ENCODE measurements at places on chromosomes 3 and 15.

GRCh38 chr3:138023754-138024153, 13.8 kb downstream of the CLDN18 start:
- no peak for DNase-seq

DNA sequence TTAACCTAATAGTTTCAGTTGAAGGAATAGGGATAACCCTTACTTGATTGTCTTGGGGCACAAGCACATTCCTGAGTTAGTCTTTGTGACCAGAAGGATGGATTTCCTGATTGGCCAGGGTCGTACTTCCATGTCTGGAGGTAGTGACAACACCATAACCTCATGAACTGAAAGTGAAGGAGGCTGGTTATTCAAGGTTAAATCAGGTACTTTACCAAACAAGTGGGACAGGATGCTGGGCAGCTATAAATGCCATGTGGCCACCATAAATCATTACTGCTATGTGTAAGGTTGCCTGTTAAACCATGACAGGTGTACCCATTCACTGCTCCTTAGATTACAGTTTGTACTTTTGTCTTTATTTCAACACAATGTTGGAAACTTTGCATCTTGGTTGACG, 128.3 kb upstream of the SAMMSON start:
- DNase-seq: peak; percentile 39

GRCh38 chr15:92355307-92355706, 38.4 kb upstream of the ST8SIA2 start:
- DNase-seq: no peak

- no peak for DNase-seq
Observed at GRCh38 chr15:65085990-65086679, 9.6 kb downstream of the KBTBD13 start.

- no peak for DNase-seq
Observed at GRCh38 chr15:89078851-89079810, 9.1 kb upstream of the ABHD2 start.

DNA sequence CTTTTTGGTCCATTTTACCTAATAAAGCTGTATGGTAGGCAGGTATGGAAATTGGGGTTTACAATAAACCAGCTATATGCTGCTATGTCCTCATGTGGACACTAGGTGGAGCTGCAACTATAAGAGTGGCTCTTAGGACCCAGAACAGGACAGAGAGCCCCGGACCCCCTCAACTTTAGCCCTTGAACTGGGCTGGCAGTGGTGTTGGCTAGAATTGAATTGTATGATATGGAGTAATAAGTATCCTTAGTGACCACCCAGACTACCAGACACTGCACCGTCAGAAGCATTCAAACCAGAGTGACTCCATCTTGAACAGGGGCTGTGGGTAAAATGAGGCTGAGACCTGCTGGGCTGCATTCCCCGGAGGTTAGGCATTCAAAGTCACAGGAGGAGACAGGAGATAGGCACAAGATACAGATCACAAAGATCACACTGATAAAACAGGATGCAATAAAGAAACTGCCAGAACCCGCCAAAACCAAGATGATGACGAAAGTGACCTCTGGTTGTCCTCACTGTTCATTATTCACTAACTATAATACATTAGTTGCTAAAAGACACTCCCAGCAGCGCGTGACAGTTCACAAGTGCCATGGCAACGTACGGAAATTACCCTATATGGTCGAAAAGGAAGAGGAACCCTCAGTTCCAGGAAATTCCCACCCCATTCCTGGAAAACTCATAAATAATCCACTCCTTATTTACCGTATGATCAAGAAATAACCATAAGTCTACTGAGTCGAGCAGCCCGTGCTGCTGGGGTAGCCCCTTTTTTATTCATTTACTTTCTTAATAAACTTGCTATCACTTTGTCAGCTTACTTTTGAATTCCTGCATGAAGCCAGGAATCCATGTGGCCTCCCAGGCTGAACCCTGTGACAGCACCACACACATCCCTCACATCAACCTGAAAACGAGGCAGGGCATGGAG, 68.7 kb upstream of the BLM start:
- DNase-seq: peak; percentile 66

GRCh38 chr15:88016406-88016805, 240.1 kb downstream of the NTRK3 start:
- DNase-seq: no peak

DNA sequence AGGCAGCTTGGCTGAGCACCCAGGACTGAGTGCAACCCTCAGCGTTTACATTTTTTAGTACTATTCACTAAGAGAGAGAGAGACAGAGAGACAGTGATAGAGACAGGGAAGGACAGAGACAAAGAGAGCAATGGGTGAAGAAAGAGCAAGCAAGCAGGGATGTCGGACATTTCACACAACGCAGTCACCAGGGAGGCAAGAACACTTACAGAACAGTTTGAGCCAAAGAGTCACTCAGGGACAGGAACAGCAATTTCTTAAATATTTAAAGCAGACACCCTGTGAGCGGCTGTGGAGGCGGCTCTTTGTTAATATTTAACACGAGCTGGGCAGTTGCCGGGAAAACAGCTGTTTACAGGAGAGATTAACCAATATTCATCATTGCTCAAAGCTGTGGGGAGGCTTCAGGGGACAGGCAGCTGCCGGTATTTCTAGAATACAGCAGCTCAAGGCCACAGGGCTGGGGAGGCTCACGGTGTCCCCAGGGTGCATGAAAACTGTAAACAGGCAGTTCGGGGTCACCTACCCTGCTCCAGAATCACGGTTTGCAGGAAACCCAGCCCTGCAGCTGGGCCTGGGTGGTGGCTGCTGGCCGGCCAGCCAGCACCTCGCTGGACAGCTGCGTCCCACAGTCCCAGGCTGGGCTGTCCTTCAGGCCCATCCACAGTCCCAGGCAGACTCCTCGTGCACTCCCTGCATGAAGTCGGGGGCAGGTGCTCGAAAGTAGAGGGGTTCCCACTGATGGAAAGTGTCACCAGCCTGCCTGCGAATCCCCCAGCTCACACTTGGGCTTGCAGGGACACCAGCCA, 38.8 kb upstream of the PCSK6 start:
- DNase-seq: peak; percentile 60

DNA sequence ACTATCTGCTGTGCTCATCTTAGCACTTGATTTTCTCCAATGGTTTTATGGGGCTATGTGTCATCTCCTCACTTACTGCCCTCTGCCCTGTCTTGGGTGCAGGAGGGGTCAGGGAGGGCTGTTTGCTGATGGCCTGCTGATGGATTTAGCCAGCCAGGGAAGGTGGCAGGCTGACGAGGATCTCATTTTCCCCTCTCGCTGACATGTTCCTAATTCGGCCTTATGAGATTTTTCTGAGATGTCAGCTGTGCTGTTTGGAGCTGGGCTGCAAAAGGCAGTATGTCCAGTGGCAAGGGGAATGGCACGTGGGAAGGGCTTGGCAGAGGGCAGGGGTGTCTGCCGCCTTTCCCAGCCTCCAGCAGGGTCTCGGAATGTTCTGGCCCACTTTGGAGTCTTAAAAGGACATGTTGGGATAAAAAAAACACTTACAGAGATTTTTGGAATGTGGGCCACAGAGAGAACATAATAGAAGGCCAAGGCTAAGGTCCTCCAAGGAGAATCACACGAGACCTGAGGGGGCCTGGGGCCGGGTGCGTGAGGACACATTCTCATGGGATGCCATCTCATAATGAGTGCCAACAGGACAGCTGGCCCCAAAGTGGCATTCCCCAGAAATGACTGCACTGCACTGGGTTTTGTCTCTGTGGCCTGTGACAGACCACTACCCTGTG, 303.8 kb downstream of the TLE3 start:
- DNase-seq: peak; percentile 80

DNA sequence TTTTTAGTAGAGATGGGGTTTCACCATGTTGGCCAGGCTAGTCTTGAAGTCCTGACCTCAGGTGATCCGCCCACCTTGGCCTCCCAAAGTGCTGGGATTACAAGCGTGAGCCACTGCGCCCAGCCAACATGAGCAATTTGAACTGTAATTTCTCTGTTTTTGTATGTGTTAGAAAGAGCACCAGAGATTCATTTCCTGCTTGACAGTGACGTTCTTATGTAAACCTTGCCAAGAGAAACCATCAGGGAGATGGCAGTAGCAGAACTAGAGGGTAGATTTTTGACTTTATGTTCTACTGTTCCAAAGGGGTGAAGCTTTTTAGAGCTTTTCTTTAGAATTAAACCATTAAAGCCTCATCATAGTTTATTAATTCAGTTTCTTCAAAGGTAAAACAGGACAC, 148.1 kb upstream of the UMPS start:
- DNase-seq: no peak

GRCh38 chr15:28993720-28994053, 107.9 kb downstream of the APBA2 start:
- no peak for DNase-seq

DNA sequence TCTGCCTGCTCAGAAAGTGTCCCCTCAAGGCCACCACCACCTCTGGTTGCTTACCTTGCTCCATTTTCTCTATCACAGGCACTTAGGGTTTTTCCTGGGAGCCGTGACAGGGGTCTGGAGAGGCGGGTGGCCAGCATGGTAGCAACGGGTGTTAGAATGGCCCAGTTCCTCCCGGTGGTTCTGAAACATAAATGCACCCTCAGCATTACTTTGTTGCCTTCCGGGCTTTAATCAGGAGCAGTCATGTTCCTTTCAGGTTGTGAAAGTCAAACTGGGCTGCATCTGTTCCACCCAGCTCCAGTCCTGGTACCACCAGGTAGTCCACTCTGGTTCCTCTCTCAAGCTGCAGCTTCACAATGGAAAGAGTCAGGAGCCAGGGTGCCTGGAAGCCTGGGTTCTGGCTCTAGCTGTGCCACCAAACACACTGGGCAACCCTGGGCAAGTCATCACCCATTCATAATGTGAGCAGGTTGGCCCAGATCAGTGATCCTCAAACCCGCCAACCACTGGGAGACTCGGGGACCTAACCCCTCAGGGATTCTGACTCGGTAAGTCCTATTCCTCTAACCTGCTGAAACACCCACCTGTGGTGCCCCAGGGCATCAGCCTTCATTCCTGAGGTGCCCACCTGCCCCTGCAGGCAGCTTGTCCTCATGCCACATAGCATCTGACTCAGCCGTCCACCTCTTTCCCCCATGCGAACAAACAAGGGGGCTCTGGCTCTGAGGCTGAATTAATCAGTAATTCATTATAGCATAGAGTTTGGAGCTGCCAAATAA, 9.3 kb downstream of the BDH1 start:
- no peak for DNase-seq
